ENCODE measurements at places on chromosomes 12 and 14.

GRCh38 chr14:24843494-24843893 lies 206.5 kb downstream of the STXBP6 start:
- no peak for DNase-seq

DNA sequence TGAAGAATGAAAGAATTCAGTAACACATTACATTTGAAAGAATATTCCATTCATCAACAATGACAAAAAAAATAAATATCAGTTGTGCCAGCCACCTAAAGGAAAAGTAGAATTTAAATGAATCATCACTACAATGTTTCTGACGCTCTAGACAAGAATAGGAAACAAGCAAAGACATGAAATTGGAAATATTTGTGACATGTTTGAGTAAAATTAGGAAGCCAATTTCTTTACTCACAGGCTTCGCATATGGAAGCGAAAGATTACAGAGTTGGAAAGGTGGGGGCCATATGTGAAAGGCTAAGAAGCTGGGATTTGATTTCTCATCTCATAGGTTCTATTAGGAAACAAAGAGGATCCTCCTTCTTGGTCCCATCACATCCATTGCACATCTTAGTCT lies 279.0 kb downstream of the IPO8 start:
- no peak for DNase-seq

DNA sequence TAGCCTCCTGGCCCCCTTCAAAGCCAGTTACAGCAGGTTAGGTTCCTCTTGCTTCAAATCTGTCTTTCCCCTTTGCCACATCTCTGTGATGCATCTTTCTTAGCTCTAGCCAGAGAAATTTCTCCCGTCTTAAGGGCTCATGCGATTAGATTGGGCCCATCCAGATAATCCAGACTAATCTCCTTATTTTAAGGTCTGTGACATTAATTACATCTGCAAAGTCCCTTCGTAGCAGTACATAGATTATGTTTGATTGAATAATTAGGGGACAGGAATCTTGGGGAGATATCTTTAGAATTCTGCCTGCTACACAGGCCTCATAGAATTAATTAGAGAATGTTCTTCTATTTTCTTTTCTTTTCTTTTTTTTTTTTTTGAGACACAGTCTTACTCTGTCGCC lies 79.3 kb downstream of the SPATS2 start:
- DNase-seq, result no peak

DNA sequence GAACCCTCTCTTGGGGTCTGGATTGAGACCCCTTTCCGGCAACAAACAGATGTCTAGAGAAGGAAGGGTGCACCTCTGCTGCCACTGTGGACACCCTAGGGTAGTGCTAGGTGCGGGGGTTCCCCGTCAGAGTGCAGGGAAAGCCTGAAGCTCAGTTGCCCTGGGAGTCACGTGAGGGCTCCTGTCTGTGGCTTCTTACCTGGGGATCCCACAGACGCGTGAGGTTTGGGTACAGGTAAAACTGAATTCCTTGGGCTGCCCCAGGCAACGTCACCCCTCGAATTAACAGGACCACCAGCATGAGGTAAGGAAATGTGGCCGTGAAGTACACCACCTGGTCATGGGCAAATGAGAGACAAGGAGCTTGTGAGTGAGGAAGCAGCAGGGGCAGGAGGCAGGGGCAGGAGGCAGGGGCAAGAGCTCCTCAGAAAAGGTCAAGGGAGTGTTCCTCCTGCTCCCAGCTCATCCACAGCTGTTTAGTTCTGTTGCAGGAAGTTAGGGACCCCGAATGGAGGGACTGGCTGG lies 21.0 kb upstream of the SLC6A12 start:
- DNase-seq, result no peak

- no peak for DNase-seq
These were observed 96.3 kb downstream of the CACNA1C start for GRCh38 chr12:2149091-2149490.

DNA sequence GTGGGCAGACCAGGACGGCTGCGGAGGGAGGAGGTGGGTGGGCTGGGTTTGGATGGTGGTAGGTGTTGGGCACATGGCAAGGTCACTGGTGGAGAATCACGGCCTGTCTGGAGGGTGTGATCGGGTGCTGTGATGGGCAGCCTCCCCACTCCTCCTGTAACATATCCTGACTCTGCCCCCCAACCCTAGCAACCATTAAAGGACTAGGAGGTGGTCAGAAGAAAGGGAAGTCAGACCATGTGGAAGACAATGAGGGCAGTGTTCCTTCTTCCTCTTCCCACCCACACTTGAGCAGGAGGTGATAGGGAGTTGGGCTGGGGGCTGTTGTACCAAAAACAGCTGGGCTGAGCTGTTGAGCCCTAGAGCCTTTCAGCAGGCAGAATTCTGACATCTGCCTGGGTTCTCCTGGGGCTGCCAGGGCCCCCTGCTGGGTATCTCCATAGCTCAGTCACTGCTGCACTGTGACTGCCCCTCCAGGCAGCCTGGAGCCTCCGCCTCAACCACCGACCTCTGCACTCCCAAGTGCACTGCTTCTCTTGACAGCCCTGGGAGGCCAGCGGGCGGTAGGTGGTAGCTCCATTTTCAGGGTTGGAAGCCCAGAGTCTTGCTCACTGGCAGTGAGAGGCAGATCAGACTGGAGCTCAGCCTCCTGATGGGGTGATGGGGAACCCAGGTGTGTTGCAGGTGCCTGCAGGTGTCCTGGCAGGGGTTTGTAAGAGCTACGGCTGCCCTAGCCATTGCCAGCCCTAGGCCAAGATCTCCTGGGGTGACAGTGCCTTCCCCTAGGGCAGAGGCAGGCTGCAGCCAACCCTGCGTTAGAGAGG lies 15.4 kb downstream of the VASH1 start:
- DNase-seq, result no peak

Data from fibroblast of skin of right quadriceps (primary cell).